ENCODE measurements at places on chromosomes 3 and 15. TPM values are rescaled to one million over a fixed set of nuclear protein-coding genes. Genes with fewer than 3 reads are reported as not detected.

Gene CELF6
- total RNA-seq = 19.8 TPM

Gene CACNA1D
- total RNA-seq = 30.9 TPM

Gene GPR171
- total RNA-seq = not detected

Gene A4GNT
- not detected for total RNA-seq

Gene PP2D1
- not detected for total RNA-seq

Gene DUOX2
- total RNA-seq = under 0.01 TPM

Gene TERC
- total RNA-seq = 71.0 TPM

Gene RGMA
- total RNA-seq = 38.8 TPM

Gene MRPS25
- total RNA-seq = 28.6 TPM

Gene DPPA2
- not detected for total RNA-seq

Gene BNC1
- not detected for total RNA-seq

Gene MAP6D1
- 9.9 TPM for total RNA-seq

Gene USP19
- total RNA-seq = 41.1 TPM

Gene KLHL40
- total RNA-seq = 0.23 TPM

Gene RBPMS2
- total RNA-seq = 0.46 TPM

Gene ARNT2
- 73.4 TPM for total RNA-seq

Gene OIP5
- total RNA-seq = 3.9 TPM

Gene P2RY13
- total RNA-seq = 3.5 TPM

Gene GOLGA6L7
- total RNA-seq = not detected

Gene CDC25A
- 10.8 TPM for total RNA-seq

Gene TBCCD1
- 23.8 TPM for total RNA-seq

Gene SLC6A1
- total RNA-seq = 154 TPM

Gene ZNF660
- total RNA-seq = 11.5 TPM

Measured in diencephalon (tissue), 1 donor.